ENCODE measurements at places on chromosomes 16 and 17.

DNA sequence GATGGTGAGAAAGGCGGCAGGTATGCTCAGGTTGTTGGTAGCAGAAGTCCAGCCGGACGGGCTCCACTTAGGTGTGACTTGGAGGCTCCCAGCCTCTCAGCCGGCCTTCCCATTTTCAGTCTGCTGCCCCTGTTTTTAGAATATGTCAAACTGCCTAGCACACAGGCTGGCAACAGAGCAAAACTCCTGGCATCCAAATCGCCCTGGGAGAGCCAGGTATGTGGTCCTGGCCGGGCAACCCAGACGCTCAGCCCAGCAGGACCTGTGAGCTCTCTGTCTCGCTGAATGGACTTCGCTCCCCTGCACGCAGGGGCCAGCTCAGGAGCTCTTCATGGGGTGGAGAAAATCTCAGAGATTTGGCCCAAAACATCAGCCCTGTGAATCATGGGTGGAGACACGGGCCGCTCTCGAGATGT, 147.9 kb upstream of the CHMP6 start:
- DNase-seq = no peak

DNA sequence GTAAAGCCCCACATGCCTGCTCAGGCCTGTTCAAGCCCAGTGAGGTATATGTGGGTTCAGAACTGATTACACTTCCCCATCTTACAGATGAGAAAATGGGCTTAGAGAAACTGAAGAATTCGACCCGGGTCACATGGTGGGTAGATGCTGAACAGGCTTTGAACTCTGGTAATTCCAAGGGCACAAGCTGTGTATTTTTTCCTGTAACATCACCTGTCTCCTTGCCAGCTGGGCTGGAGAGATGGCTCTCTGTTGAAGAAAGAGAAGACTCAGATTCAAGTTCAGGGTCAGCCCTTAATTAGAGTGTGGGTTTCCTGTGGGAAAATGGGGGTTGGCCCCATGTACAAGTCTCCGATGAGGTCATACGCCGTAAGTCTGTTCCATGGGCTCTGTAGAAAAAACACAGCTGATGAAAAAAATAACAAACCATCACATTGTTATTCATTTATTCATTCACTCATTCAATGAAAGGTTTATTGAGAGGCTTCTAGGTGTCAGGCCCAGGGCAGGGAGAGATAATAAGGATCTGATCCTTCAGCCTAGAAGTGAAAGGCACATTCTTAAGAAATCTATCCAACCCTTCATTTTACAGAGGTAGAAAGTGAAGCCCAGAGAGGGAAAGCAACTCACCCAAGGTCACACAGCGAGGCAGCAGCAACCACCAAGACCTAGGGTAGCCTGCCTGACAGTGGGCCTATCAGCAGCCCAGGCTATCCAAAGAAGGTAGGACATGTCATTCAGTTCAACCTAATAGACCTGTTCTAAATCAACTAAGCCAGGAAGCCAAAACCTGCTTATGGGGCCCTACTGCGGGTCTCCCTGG, 482.8 kb downstream of the SOX9 start:
- DNase-seq = no peak

- no peak for DNase-seq
These were observed 14.3 kb downstream of the SNX29 start for GRCh38 chr16:11990702-11991390.

DNA sequence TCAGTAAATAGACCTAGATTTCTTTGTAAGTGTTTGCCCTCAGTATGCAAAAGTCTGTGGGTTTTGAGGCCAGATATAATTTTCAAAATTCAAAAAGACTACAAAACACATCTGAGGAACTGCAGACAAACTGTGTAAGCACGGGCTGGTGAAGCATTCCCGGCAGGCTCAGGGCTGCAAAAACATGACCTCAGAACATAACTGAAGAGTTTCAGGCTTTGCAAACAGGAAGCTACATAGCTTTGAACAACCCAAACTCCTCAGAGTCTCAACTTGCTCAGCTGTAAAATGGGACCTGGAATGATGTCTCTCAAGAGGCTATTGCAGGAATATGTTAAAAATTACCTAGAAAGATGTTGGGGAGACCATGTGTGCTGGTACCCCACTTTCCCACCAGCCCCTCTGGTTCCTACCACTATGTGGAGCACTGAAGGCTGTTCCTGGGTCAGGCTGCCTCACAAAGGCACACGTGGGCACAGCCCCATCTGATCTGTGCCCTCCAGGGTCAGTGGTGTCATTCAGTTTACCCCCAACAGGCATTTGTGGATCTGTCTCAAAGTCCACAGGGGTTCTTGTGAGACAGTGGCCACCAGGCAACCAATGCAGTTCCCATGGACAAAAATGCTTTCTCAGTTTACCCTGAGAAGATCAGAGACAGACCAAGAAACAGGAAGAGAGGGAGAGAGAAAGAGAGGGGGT, 72.9 kb downstream of the CREBBP start:
- DNase-seq = no peak

GRCh38 chr17:82031303-82031884, at the start of gene RAC3:
RAC3 (plus strand) TSS chr17:82031678; CDS start chr17:82031762, 84 bp downstream.
- DNase-seq = no peak

DNA sequence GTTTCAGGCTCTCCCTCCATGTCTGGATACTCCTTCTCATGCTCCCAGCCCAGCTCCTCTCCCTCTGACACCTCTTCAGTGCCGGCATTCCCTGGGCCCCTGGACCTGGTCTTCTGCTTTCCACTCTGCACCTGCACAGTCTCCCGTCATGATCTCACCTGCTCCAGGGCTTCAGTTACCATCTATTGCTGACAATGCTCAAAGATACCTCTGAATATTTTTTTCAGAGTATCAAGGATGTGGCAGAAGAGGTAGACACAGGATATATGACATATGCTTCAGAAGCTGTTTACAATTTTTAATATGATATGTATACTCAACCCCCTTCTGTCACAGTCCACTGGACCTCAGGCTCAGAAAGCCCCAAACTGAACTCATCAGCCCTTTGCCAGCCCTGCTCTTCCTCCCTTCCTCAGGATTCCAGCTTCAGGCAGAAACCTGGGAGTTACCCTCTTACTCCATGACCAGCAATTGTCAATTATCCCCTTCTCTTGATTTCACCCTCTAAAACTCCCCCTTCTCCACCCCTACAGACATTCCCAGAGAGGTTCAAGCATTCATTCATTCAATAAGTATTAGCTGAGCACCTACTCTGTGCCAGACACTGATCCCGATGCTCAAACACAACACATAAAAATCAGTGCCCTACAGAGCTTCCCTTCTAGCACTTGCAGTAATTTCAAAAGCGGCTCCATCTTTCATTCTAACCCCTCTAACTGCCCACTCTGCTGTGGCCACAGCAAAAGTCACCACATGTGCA, 7.8 kb upstream of the MLLT6 start:
- no peak for DNase-seq

DNA sequence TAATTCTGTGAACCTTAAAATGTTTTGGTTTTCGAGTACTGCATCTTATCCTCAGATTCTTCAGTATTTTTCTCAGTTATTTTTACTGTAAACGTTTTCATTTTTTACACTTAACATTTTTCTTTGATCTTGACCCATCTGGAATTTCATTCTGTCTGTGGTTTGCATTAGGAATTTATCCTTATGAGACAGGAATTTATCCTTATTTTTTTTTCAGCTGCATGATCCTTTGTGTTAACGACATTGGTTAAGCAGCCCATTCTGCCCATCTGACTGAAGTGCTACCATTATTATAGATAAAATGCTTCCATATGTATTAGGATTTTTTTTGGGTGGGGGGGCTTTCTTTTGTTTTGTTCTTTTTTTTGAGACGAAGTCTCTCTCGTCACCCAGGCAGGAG, 41.0 kb downstream of the SNX29 start:
- DNase-seq = no peak

DNA sequence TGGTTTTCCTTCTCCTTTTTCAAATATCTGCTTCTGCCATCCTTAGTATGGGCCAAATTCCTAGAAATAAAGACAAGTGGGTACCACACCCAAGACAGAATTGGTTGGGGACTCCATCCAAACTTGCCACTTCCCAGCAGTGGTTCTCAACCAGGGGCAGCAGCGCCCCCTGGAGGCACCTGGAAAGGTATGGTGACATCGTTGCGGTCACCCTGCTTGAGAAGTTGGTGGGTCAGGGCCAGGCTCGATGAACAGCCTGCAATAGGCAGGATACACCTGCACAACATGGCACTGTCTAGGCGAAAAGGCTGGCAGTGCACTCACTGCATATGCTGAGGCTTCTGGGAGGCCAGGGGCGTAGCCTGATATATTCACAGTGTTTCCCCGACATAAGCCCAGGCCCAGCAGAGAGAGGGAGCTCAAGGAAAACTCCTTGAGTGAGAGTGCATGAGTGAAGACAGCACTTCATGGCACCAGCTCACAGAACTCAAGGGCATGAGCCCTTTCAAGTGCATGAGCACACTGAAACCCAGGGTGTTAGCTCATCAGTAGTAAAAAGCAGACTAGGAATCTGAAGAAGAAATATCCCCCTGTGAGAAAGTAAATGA, 57.7 kb downstream of the CMC2 start:
- DNase-seq = peak; percentile 12

DNA sequence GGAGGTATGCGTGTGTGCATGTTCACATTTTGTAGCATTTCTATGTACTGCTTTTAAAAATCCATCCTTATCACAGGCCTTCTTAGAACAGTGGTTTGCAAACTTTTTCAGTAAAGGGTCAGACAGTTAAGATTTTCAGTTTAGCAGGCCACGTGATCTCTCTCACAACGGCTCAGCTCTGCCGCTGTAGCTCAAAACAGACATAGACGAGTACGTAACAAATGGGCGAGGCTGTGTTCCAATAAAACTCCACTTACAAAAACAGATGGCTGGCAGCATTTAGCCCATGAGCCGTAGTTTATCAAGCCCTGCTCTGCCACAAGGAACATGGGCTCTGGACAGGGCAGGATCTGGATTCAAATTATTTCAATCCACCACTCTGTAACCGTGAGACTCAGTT, 141.8 kb downstream of the XYLT1 start:
- no peak for DNase-seq

DNA sequence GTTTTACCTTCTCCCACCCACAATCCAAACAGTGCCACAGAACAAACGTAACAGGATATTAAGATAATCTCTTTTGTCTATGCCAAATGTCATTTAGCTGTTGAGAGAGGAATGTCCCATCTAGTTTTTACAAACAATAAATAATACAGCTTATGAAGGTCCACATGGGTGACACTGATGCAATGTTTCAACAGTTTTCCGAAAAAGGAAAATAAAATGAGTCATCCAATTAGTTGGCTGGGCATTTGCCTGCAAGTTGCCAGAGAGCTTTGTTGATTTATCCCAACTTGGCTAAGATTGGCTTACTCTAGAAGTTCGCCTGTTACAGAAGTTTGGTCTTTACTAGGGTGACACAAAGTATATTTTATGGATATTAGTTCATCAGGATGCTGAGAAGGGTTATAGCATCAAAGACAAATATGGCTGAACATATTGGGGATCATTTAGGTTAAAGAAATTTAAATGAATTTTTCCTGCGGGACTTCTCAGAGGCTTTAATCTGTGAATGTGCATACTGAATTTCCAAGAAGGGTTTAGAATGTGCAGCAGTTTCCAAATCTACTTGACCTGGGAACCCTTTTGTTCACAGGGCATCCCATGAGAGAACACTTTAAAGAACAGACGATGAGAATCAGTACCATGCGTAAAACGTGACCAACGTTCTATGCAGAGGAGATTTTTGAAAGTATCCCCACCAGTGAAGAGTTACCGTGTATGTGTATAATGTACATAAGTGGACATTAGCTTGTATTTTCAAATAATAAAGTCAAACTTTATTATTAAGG, 73.1 kb downstream of the CDH13 start:
- no peak for DNase-seq

GRCh38 chr17:83200751-83201150, 121.3 kb downstream of the METRNL start:
- DNase-seq = no peak

DNA sequence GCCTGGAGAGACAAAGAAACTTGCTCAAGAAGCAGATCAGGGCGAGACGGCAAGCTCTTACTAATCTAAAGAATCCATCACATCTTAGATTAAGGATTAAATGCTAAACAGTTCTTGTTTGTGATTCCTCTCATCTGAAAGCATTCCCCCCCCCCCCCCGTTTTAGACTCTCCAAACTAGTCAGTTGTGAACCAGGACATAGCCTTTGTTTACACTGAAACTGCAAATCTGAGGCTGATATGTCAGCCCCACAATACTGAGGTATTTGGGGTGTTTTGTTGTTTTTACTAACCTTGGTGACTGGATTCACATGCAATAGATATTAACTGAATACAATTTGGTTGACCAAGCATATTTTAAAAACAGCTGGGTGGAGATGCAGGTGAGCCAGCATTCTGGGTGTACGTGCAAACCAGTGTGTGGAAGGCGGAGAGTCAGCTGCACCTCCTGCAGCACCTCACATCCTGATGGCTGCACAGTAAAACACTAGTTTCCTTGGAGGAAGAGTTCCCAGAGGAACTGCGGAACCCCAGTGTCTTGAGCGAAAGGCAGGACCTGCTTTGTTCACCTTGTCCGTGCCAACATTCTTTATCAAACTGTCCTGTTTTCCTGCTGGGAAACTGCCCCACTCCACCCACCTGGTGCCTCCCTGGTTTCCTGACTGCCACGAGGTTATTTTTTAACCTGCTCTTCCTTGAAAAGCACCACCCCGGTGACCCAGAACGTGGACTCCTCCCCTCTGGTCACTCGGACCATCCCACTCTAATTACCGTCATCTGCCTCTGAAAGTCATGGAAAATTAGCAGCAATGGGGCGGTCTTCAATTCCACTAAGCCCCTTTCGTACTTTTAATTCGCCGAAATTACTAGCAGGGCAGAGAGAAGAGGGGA, 1.2 kb upstream of the YPEL2 start:
- no peak for DNase-seq

DNA sequence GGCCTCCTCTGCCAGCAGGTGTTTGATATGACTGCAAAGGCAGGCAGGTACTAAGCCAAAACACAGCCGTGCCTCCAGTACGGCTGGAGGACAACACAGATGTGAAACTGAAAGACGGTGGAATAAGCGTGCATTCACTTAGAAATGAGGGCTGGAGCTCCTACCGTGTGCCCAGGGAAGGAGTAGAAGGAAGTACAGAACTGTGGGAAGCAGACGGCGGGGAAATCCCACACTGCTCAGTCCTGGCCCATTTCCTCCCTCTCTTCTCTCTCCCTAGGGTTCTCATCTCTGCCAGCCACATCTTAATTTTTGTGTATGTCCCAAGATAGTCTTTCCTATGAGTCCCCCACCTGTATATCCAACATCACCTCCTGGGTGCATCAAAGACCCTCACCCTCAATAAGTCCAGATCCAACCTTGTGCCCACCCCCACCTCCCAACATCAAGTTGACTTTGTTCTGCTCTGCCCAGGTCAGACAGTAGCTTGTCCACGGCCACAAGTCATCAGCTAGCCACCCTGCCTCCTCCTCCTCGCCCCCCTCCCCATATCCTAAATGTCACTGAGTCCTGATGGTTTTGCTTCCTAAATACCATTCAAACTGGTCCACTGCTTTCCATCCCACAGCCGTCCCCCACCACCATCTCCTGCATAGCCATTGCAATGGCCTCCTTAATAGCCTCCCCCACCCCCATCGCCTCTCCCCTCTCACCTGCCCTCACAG, 77.1 kb upstream of the RPL38 start:
- DNase-seq = no peak

- peak; percentile 32 for DNase-seq
These were observed 95.0 kb downstream of the PLCG2 start for GRCh38 chr16:81873843-81874752.
